Activated T-cell treated with anti-CD3 and anti-CD28 coated beads, Interleukin-2, amount 50 U/mL, for 72 hours (primary cell): ENCODE measurements at places on chromosomes 5 and 9. TPM values are rescaled to one million over a fixed set of nuclear protein-coding genes. Genes with fewer than 3 reads are reported as not detected.

DNA sequence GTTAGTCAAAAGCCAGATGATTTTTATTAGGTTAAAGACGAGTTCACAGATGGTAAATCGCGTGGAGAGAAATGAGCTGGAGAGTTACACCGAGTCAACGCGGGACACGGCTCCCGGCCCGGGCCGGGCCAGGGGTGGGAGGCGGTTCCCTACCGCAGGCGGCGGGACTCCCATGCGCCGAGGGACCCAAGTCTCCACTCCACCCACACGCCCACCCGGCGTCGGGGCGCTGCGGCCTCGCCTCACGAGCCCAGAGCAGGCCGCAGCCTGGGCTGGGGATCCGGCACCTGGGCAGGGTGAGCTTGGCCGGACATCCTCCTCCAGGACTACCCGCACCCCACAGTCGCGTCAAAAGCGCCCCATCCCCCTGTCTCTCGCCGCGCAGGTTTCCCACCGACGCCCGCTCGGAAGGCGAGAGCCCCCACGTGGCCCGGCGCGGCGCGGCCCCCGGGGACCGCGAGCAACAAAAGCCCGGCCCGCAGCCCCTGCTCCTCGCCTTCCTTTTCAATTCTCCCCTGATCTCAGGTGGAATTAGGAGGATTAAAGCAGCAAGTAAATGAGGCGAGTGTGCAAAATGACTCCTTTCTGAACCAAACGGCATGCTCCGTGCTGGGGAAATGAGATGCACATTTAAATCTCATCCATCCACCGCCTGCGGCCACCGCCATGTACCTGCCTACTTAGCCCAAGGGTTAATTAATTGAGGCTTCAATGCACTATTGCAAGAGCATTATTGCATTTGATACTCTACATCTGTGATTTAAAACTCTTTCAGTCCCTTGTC, 196.5 kb upstream of the TBCA start:
- H3K27ac ChIP-seq, result no peak overlapping the region
- peak overlapping the region; percentile 68 for H3K4me3 ChIP-seq
- H3K4me1 ChIP-seq, result peaks cover 17% of the 10 kb centered on the region
- peak; percentile 46 for DNase-seq

GRCh38 chr9:8555762-8556500, 756.4 kb upstream of the DMAC1 start:
- no peak overlapping the region for H3K4me3 ChIP-seq
- no peak overlapping the region for H3K27ac ChIP-seq
- H3K4me1 ChIP-seq, result no peaks in the 10 kb centered on the region
- H3K36me3 ChIP-seq, result no peaks in the 10 kb centered on the region
- no peaks in the 10 kb centered on the region for H3K27me3 ChIP-seq

DNA sequence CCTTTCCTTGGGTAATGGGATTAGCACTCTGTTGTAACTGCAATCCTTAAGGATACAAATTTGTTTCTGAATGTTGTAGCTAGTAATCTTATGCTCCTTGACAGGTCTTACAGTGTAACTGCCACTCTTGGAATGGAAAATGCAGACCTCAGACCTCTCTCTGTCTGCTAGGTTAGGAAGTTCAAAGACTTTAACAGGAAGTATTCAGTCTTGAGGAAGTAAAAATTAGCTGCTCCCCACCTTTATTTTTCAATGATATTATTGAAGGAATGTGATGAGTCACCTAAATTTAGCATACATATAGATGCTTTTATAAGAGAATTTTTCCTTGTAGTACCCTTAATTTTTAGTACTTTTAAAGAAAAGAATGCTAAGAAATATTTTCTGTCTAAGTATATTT, 71.5 kb downstream of the PAM start:
- peaks cover 4% of the 10 kb centered on the region for H3K4me1 ChIP-seq
- DNase-seq, result no peak
- no peak overlapping the region for H3K27ac ChIP-seq
- H3K4me3 ChIP-seq, result no peak overlapping the region
- H3K27me3 ChIP-seq, result no peaks in the 10 kb centered on the region

DNA sequence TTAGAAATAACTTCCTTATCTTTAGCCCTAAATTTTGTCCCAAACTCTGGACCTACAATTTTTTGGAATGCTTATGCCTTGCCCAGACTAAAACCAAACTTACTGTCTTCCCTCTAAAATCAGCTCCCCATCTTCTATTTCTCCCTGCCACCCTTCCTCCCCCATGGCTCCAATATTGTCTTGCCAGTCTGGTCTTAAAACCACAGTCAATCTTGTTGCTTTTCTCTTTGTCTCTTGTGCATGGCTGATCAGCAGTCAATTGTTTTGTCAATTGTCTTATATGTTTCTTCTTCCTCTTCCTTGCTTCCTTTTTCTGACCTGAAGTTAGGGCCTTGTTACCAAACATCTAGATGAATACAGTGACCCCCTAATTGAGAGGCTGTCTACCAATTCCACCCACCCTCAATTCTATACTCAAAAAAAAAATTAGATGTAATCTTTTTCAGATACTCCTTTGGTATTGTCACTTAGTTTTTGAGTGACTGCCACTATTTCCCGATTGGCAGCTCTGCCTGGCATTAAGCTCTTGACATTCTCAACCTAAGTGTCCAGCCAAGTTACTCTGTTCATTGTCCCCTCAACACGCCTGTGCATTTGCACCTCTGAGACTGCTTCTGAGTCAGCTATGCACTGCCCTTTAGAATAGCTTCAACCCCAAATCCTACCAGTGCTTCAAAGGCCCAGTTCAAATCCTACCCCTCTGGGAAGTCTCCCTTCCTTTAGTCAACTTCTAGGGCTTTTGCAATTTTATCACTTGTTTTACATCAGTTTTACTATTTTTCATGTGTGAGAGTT, 2.5 kb downstream of the PDCD1LG2 start:
- peak overlapping the region; percentile 72 for H3K4me3 ChIP-seq
- H3K27ac ChIP-seq, result no peak overlapping the region
- no peaks in the 10 kb centered on the region for H3K27me3 ChIP-seq
- peaks cover 60% of the 10 kb centered on the region for H3K4me1 ChIP-seq
- DNase-seq, result no peak

DNA sequence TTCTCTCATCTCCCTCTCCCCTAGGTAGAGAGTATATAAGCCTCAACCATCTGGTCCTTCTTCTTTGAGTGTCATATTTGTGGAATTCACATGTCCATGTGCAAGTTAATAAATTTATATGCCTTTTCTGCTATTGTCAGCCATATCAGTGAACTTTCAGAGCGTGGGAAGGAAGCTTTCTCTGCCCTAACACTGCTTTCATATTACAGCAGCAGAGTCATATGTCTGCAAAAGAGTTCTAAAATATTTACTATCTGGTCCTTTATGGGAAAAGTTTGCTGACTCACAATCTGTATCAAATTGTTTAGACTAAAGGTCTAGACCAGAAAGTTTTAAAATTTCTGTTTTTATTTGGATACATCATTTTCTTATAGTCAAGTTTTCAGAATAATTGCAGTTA, 669.0 kb downstream of the LRRC70 start:
- H3K27me3 ChIP-seq, result no peaks in the 10 kb centered on the region
- no peaks in the 10 kb centered on the region for H3K4me1 ChIP-seq
- no peaks in the 10 kb centered on the region for H3K36me3 ChIP-seq
- no peak overlapping the region for H3K27ac ChIP-seq
- no peak overlapping the region for H3K4me3 ChIP-seq

DNA sequence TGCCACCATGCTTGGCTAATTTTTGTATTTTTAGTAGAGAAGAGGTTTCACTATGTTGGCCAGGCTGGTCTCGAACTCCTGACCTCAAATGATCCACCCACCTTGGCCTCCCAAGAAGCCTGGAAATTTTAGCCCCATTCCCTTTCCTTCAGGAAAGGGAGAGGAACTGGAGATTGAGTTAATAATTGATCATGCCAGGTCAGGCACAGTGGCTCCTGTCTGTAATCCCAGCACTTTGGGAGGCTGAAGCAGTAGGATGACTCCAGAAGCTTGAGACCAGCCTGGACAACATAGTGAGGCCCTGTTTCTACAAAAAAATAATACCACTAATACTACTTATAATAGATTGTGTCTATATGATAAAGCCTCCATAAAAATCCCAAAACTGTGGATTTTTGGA, 124.6 kb downstream of the UNC13B start:
- no peak overlapping the region for H3K4me3 ChIP-seq
- H3K36me3 ChIP-seq, result no peaks in the 10 kb centered on the region
- no peaks in the 10 kb centered on the region for H3K4me1 ChIP-seq
- no peak overlapping the region for H3K27ac ChIP-seq

DNA sequence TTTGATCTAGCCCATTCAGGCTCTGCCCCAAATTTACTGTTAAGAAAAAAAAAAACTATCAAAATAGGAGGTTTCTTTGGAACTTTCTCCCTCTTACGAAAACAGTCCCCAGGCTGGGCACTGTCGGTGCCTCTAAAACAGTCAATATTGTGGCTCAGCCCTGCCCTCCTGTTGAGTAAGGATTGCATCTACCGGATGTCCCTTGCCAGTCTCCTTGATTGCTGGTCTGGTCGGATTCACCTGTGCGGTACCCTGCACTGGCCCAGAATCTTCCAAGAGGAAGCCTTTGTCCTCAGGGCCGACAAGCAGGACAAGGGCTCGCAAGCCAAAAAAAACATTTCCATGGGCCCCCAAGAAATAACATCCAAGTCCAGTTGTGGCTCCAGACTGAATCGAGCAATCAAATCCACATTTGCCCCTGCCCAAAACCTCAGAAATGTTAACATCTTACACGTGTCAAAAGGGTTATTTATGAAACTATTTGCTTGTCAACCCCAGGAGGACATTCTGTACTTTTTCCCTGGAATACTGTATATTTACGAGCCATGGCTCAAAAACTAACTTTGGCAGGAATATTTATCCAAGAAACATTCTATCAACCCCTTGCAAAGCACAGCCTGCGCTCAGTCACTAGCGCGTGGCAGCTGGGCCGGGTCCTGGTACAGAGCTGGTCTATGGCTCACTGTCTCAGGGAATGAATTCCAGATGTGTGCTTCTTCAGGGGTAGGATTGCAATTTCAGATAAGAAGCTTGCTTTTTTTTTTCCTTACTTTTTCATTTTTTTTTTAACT, 129.2 kb upstream of the ADRA1B start:
- no peak for DNase-seq
- peaks cover 4% of the 10 kb centered on the region for H3K4me1 ChIP-seq
- H3K27me3 ChIP-seq, result peaks cover 70% of the 10 kb centered on the region
- H3K27ac ChIP-seq, result no peak overlapping the region
- no peak overlapping the region for H3K4me3 ChIP-seq

DNA sequence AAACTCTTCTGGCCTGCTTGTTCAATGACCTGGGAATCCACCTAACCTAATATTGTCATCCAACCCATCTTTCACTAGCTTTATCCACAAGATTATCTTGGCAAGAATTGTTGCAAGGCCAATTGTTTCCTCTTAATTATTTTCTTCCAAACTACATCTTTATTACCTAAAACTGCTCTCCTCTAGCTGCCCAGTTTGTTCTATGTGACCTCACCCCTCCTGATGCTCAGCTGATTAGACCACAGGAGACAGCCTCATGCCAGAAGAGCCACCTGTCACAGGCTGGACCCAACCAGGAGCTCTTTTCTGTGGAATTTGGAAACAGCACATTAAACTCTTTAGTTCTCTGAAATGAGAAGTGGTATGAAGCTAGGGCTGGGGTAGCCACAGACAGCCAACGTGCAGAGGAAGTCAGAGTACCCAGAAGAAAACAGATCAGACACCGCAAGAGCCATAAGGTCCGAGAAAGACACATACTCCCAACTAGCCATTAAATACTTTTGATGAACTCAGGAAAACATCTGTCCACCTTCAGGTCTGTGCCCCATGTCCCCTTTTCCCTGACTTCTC, 12.0 kb downstream of the SAXO1 start:
- H3K27ac ChIP-seq, result no peak overlapping the region
- peaks cover 6% of the 10 kb centered on the region for H3K4me1 ChIP-seq

- no peaks in the 10 kb centered on the region for H3K27me3 ChIP-seq
- no peak for DNase-seq
- H3K27ac ChIP-seq, result no peak overlapping the region
- no peak overlapping the region for H3K4me3 ChIP-seq
Observed at GRCh38 chr9:108618906-108619550, 236.8 kb downstream of the ACTL7B start.

DNA sequence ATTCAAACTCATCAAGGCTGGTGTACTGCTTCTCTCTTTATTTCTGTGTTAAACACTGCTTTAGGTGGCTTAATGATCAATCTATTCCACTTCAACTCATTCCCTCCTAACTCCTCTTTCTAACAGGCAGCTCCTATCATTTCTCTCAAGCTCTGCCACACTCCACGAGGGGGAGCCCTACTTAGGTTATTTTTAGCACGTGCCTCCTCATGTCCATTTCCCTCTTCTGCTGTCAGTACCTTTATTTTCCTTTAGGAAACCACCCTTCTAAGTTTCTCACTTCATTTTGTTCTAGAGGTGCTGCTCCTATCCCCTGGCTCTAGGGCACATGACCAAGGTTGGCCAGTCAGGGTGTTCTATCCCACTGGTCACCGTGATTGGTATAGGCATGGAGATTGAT, 6.7 kb upstream of the BRINP1 start:
- H3K4me3 ChIP-seq, result no peak overlapping the region
- H3K27me3 ChIP-seq, result peaks cover 7% of the 10 kb centered on the region
- H3K4me1 ChIP-seq, result no peaks in the 10 kb centered on the region
- peaks cover 3% of the 10 kb centered on the region for H3K36me3 ChIP-seq
- no peak overlapping the region for H3K27ac ChIP-seq

DNA sequence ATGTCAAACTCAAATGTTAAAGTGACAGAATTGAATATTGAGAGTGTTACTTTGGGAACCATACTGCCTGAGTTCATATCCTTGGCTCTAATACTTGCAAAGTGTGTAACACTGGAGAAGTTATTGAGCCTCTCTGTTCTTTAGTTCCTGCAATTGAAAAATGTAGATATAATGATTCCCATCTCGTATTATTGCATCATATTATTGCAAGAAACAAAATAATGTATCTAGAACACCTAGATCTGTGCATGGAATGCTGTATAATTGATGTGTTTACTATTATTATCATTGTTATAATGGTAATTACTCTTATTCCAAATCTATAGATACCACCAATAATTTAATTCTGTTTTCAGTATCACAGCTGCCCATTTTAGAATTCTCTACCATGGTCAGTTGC, 310.3 kb downstream of the GABRG2 start:
- H3K4me3 ChIP-seq, result no peak overlapping the region
- DNase-seq, result no peak
- no peaks in the 10 kb centered on the region for H3K27me3 ChIP-seq
- no peak overlapping the region for H3K27ac ChIP-seq
- no peaks in the 10 kb centered on the region for H3K4me1 ChIP-seq

Gene CARTPT
- total RNA-seq, result not detected

Gene MAT2B
- 103 TPM for total RNA-seq

Gene PFN3
- total RNA-seq, result not detected

Gene URM1
- total RNA-seq, result 62.8 TPM
